Vagina (tissue), 2 donors: ENCODE measurements at places on chromosomes 4 and X.

GRCh38 chr4:59646082-59646481 is 1554.0 kb upstream of the ADGRL3 start:
- no peak for DNase-seq

GRCh38 chr4:172232966-172233365 is 419.8 kb downstream of the GALNTL6 start:
- DNase-seq = no peak

DNA sequence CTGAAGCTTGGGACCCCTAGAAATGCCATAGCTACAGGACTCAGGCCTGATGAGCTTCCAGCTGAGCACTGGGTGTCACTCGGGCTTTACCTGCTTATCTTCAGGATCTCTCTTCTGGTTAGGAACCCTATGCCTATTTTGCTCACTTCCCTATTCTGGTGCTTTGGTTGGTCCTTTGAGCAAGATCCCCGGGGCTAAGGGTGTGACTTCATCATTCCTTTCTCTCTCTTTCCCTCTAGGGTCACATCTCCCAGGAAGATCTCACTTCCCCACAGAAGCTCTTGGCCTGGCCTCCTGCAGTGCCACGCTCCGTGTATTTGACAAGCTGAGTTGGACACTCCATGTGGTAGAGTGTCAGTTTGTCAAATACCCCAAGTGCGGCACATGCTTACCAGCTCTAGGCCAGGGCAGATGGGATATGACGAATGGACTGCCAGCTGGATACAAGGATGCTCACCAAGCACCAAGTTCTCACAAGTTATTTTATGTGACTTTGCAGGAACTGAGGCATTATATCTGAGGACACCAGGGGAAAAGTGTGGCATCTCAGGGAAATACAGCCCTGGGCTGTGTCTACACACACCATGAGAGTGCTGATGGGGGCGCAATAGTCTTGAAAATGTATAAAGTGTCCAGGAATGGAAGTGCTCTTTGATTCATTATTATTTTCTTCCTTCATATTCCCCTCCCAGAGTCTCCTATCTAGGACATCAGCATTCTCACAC is 21.1 kb downstream of the VSIG4 start:
- DNase-seq = no peak

- DNase-seq = no peak
These were observed 16.6 kb downstream of the LRPAP1 start for GRCh38 chr4:3515646-3516045.

- DNase-seq = no peak
These were observed 31.0 kb downstream of the RAB40A start for GRCh38 chrX:103488332-103488731.

- DNase-seq = no peak
These were observed 110.2 kb upstream of the MYOZ2 start for GRCh38 chr4:119025420-119025819.

DNA sequence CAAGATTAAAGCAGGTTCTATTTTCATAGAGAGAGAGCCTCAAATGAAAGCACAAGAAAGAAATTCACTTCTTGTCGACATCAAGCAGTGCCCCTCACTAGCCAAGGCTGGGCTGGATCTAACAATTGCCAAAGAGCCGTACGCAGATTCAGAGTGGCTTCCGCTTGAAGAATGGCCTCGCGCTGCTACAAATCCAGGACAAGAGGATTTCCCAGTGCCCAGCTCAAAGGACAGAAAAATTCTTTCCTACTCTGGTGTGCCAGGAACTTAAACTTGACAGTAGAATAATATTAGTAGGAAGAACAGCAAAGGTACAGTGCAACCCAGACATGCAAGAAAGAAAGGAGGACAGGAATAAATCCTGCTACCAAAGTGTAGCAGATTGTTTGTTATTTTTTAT is 56.5 kb upstream of the PPARGC1A start:
- DNase-seq = no peak

- DNase-seq = no peak
These were observed 1235.5 kb upstream of the TENM3 start for GRCh38 chr4:181007751-181008150.

GRCh38 chr4:42570221-42570620 is 86.7 kb downstream of the ATP8A1 start:
- no peak for DNase-seq

DNA sequence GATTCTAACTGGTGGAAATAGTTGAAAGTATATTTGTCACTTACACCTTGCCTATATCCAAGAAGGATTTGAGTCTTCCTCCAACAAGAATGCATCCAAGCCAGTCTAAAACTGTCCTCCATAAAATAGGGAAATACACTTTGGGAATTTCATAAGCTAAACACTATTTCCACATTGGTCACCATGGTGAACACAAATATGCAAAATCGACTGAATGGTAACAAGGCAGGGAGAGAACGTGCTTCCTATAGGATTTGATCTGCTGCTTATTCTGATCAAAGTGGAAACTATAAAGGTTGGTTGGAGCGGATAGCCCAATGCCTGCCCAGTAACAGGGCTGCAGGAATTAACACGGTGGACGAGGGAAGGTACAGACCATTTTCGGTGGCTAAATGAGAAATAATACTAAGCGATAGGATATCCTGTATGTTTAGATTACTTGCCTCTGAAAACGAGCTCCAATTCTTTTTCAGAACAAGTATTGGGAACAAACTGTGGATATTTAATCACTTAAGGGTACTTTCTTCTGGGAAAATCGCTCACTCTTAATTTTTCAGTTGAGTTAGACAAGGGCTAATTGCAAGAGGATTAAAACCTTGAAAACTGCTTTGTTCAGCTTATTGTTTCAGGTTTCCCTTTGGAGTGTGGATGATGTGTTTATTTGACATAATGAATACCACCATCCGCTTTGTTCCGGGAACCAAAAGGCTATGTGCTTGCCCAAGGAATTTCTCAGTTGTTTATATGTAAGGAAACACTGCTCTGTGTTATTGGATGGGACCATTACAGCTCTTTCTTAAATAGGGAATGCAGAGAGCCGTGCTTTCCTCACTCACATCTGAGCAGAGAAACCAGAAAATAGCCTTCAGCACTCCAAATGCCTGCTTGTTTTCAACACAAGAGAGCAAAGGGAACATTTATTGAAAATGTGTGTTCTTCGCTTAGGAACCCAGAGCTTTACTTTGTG is 194.4 kb downstream of the CBR4 start:
- no peak for DNase-seq

- DNase-seq = no peak
These were observed 1.5 kb downstream of the SLC10A4 start for GRCh38 chr4:48484494-48485168.

DNA sequence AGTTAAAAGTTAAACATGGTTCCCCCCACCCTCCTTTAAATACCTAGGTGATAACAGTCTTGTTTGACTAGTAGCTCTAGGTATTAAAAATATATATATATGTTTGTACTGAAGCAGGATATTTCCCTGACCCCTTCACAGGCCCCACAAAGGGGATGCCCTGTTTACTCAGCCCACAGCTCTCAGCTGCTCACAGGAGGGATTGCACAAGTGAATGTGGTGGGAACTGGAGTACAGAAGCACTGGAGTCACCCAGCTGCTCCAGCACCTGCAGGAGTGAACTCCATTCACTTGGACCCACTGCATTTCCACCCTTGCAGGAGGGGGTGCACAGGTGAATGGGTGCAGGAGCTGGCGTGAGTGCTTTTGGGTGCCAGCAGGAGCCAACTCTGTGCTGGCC is 99.3 kb upstream of the TLR3 start:
- no peak for DNase-seq

- no peak for DNase-seq
These were observed 225.0 kb downstream of the QDPR start for GRCh38 chr4:17286752-17287460.

DNA sequence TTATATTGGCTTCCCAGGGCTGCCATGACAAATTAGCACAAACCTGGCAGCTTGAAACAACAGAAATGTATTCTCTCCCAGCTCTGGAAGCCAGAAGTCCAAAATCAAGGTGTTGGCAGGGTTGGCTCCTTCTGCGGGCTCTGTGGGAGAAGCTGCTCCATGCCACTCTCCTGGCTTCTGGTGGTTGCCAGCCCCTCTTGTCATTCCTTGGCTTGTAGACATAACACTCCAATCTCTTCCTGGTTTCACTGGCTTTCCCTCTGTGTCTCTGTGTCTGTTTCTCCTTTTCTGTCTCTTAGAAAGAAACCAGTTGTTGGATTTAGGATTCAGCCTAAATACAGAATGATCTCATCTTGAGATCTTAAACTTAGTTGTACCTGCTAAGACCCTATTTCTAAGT is 85.5 kb downstream of the USP46 start:
- no peak for DNase-seq

DNA sequence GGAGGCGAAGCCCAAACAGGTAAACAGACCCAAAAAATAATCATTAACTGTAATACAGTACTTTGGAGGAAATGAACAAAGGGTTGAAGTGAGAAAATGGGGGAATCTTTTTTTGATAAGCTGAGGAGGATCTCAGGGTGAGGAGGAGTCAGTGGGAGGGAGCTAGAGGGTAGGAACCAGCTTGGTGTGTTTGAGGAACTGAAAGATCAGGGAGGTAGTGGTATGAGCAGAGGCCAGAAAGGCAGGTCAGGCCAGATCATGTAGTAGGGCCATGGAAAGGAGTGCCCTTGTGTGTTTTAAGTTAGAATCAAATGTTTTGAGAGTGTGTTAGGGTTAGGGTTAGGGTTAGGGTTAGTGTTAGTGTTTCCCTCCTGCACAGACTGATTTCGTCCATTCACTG is 48.8 kb downstream of the PPP2R2C start:
- DNase-seq = no peak

DNA sequence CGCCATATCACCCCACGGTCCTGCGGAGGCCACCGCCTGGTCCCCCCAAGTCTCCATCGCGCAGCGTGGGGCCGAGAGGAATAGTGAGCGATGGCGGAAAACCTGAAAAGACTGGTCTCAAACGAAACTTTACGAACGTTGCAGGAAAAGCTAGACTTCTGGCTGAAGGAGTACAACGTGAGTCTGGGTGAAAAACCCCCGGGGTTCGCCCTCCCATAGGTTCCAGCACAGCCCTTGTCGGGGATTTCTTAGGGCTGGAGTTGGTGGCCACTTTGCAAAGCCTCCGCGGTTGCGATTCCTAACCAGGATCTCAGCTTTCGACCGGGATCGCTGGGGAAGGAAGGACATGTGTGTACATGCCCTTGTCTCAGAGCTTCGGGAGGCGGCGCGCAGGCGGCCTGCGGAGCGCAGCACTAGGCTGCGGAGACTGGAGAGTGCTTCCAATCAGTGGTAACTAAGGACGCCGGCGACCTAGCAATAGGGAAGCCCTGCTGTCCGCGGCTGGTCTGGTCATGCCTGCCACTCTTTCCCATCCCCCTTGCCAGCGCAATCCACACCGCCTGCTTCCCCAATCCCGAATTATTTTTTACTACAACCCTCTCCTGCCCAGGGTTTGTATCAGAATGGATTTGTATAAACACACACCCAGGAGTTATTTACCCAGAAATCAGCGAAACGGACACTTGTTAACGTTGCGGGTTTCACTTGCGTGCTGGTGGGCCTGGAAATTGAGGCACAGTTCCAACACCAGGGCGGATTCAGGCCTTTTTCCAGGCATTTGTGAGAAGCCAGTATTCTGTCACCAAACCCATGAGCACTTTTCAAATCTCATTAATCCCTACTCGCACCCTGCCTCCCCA is 741 bp downstream of the SPATA18 start:
- DNase-seq = peak; percentile 89

GRCh38 chr4:159069922-159070321 is 33.0 kb upstream of the RAPGEF2 start:
- no peak for DNase-seq

- DNase-seq = no peak
These were observed 59.3 kb upstream of the MAGED1 start for GRCh38 chrX:51834076-51834475.

GRCh38 chrX:43973249-43974099 is at the start of gene NDP:
Gene NDP, minus strand, starts transcription at chrX:43973390. Its CDS starts 14,745 bp downstream, at chrX:43958645.
- DNase-seq = no peak

- no peak for DNase-seq
These were observed 43.1 kb upstream of the FHDC1 start for GRCh38 chr4:152892974-152893373.

DNA sequence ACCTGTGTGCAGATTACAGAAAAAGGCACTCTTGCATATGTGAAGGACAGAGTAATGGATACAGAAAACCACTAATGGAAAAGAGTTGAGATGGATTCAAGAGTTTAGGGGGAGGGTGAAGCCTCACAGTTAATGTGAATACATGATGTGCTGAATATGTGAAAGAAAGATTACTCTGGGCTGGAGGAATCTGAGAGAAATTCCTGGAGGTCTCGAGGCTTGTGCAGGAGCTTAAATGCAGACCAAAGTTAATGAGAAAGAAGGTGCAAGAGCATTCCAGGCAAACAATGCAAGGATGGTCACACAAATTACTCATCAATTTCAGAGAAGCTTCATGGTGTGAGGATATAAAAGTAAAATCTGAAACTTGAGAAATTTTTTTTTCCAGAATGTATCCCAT is 768.8 kb downstream of the STPG2 start:
- no peak for DNase-seq

DNA sequence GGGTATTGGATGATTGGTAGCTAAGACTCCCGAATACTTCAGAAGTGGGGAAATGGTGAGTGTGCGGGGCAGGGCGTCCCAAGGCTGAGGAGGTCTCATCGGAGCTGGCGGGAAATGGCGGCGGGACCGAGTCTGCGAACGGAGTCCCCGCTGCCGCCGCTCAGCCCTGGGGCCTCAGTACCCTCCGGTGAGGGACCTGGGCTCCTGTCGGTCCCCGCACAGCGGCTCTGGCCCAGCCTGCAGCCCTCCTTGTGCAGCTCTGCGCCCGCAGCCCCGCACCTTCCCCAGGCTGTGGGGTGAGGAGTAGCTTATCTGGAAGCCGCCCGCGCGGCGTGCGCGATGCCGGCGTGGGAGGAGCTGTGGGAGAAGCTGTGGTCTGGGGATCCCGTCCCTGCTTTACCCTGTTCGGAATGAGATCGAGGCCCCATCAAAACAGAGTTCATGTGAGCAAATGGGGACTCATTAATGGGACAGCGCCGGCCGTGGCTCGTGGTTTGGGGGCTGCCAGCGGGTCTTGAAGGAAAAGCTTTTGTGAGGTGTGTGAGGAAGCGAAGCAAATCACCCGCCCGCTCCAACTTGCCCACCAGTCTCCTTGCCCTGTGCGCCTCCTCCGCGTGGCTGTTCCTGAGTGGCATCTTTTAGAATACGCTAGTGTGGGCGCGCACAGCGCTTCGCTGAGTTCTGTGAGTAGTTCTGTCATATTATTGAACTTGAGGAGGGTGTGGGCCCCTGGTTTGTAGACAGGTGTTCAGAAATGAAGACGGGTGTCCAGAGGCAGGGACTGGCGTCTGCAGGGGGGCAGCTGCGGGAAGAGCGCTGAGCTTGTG is 531 bp downstream of the ZNF141 start:
- no peak for DNase-seq

- no peak for DNase-seq
These were observed 25.0 kb upstream of the HMGB3 start for GRCh38 chrX:150958177-150958576.

GRCh38 chr4:144820728-144821085 is 174.8 kb downstream of the HHIP start:
- no peak for DNase-seq

- no peak for DNase-seq
These were observed 70.5 kb downstream of the RPS3A start for GRCh38 chr4:151169900-151170299.
